ENCODE measurements at places on chromosomes 7 and 10.

- DNase-seq, result peak; percentile 68
Observed at GRCh38 chr10:58299580-58299979, 30.6 kb downstream of the CISD1 start.

- no peak for DNase-seq
Observed at GRCh38 chr7:149071641-149072437, 18.7 kb downstream of the ZNF786 start.

GRCh38 chr7:48806731-48807130 lies 117.6 kb upstream of the CDC14C start:
- DNase-seq, result no peak

GRCh38 chr10:511849-512191 lies 177.6 kb downstream of the DIP2C start:
- no peak for DNase-seq

DNA sequence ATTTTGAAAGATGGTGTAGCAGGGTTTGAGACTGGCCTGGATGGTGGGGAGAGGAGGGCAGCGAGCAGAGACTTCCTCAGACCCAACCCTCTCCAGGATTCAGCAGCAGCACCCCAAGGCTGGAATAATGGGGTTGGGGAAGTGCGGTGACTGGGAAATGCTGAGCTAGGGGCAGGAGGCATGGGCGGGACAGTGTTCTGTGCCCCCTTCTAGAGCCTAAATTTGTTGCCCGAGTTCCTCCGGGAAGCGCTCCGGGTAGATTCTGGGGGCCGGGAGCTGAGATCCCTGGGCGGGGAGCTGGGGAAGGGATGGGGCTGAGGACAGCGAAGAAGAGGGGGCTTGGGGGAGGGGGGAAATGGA lies at the start of gene CHAT:
CHAT (plus strand) TSS at position 156 of the 360 bp plus-strand sequence; CDS start at position 309, 153 bp downstream.
- DNase-seq, result no peak

DNA sequence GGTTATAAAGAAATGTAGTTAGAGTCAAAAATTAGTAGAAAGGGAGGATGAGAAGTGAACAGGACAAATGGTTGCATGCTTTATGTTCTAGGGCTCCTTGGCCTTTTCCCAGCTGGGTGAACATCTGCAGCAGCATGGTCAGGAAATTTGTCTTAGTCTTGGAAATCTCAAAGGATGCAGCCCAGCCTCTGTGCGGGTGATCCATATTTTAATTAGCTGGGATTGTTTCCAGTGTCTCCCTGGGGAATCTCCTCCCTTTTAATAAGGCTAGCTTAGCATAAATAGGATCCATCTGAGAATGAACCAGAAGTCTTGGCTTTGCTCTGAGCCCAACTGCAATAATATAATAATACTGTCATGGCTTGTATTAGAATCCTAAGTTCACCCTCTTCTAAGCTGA lies 198.3 kb downstream of the PRKG1 start:
- no peak for DNase-seq

DNA sequence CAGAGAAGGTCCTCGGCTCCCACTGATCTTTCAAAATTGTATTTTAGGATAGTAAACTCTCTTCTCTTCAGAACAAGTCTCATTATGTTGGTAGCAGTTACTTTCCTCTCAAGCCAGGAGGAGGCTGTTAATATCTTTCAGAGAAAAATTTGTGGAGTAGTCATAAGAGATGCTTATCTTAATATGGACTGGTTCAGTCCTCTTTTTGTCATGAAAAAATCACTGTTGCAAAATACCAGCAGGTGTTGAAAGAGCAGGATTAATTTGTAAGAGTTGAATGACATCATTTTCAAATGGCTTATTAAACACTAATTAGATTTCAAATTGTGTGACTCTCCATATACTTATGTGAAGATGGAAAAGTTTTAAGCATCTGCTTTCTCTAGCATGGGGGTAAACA lies 662.5 kb downstream of the POM121L12 start:
- DNase-seq, result no peak

GRCh38 chr7:12094365-12094921 lies 116.7 kb upstream of the TMEM106B start:
- DNase-seq, result no peak

GRCh38 chr7:92841192-92841591 lies 4.8 kb upstream of the CDK6 start:
- no peak for DNase-seq

- DNase-seq, result no peak
Observed at GRCh38 chr7:84123965-84124547, 70.5 kb downstream of the SEMA3A start.
